OCI-LY7 (cell line): ENCODE measurements at places on chromosomes 2 and 18. TPM values are rescaled to one million over a fixed set of nuclear protein-coding genes. Genes with fewer than 3 reads are reported as not detected.
A peak's percentile ranks its signal among the peaks of the same experiment; 100 is the strongest.

GRCh38 chr2:121346859-121347258 is 61.9 kb upstream of the TFCP2L1 start:
- no peak for DNase-seq

DNA sequence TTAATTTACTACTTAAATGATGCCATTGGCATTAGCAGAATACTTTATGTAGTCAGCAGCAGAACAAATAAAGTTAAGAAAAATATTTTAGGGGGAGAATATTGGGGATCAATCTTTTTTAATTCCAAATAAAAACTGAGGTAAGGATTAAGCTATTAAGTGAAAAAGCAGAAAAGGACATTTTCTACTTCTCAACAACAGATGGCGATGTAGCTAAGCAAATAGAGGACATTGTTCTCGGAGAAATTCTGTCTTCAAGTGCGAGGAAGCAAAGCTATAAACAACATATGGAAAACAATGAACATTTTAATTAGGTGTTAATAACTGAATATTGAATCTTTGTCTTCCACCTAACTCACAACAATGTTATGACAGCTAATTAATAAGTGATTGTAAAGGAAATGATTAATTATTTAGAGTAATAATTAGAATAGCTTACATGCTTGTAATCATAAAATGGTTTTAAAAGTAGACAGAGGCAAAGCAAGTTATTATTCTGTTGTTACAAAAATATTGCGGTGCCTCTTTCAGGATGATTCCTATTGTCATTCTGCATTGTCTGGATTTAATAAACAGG is 32.9 kb upstream of the CCDC93 start:
- peak; percentile 70 for DNase-seq

DNA sequence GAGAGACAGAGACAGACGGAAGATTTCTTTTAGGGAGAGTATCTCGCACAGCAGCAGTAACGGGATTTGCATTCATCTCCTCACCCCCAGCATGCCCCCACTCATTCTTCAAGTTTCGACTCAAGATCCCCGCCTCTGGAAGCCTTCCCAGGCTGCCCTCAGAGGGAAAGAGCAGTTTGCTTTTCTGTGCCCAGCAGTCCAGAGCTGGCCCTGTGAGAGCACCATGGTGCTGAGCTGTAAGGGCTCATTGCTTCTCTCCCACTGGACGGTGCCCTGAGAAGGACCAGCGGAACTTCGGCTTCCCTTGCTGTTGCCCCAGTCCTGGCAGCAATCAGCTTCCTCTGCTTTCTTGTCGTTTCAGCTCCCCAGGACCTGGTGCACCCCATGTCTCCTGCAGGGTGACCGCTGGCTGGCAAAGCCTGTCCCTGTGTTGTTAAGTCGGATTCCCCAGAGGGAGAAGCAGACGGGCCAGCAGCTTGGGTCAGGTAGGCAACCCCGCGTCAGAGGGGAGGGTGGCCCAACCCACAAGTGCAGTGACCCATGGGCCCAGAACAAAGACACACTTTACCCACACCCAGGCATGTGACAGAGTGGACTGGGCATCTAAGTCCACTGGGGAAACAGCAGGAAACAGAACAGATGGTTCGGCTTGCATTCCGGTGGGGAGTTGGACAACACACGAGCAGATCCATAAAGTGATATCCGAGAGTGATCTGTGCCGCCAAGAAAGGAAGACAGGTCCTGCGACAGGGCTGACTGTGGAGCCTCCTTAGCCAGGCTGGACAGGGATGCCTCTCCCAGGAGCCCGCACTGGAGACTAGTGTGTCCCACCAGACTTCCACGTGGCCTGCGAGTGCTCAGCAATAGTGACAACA is 36.6 kb downstream of the TMEM177 start:
- DNase-seq: no peak

DNA sequence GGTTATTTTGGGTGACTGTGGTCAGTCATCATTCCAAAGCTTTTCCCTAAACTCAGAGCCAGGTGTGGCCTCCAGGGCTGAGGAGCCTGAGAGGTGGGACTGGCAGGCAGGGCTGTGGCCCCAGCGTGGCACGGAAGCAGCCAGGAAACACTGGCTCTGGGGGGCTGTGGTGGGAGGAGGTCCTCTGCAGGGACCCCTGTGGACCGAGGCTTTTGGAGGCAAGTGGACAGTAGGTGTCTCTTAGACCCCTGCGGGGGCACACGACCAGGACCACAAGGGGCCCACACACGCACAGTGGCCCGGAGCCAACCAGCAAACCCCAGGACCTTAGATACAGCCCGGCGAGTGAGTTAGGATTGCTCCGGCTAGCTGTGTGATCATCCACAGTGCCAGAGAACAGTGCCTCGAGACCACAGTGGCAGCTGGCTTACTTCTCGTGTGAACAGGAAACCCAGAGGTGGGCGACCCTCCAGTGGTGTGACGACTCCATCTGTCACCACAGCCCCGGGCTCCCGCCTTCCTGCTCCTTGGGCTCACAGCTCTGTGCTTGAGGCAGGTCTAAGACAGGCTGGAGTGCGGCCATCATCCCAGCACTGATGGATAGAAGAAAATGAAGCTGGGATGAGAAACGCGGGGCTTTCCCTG is 1.6 kb upstream of the RTP5 start:
- no peak for DNase-seq

DNA sequence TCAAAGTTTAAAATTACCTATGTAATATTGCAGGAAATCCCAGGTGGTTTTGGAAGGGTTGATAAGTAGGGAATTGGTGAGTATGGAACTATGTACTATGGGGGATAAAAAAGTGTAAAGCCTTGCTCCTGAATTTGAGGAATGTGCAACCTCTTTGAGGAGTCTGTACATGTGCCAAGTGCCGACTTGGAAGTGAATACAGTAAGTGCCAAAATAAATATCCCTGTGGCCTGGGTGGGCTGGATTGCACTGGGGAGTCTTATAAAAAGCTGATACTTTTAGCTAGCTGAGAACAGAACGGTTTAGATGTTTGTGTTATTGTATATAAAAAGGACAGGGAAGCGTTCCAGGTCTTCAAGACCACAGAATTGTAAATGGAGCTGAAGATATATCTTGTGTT is 317.1 kb upstream of the LRRTM1 start:
- no peak for DNase-seq

SPATA3 gene
- total RNA-seq: not detected in 2 replicates

TFCP2L1 gene
- 1.4 and 3.7 TPM in 2 replicates for total RNA-seq
